ENCODE measurements at places on chromosomes 4 and X.
A peak's percentile ranks its signal among the peaks of the same experiment; 100 is the strongest.

- DNase-seq, result no peak
Measured at GRCh38 chr4:169707958-169708643, 49.6 kb downstream of the HPF1 start.

GRCh38 chr4:40550948-40551462, 78.7 kb downstream of the RBM47 start:
- no peak for DNase-seq

DNA sequence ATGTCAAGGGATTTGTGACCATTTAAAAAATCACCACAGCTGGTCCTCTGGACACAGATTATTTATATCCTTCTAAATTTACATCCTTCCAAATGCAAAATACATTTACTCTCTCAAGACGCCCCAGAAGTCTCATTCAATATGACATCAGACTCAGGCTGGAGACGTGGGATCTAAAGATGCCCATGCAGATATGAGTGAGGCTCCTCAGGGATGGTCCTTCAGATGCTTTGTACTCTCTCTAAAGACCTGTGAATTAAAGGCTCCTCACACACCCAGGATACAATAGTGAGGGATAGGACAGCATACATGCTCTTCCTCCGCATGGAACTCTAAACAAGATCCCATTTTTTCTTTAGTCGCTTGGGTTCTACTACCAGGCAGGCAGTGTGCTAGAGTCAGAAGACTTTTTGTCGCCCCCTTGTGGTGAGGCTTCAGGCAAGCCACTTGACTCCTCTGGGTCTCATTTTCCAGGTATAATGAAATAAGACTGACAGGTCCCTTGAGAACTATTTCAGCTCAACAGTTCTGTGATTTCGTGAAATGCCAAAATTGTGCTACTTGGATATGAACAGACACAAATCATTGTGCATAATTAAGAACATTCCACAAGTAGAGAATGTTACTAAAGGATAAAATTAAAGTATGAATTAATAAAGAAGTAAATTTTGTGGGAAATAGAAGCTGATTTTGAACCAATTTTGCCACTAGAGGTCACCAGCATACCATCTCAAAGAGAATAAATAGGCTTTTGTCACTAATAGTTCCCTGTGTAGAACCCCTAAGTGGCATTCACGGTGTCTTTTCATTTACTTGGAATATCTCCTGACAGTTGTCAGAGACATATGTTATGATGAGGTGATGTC, 13.7 kb upstream of the SCOC start:
- peak; percentile 44 for DNase-seq

GRCh38 chrX:153829549-153829798, 870 bp downstream of the PDZD4 start:
- DNase-seq, result no peak

- DNase-seq, result no peak
Measured at GRCh38 chr4:125481334-125482045, 166.7 kb downstream of the FAT4 start.

GRCh38 chrX:34659575-34659974, 2.5 kb upstream of the TMEM47 start:
- no peak for DNase-seq

Data from hepatic stellate cell (primary cell).